CD4-positive, alpha-beta T cell treated with Interleukin-15 for 4 hours (primary cell): ENCODE measurements at places on chromosomes 5 and 9.

GRCh38 chr9:129185991-129186390 is 7.9 kb upstream of the IER5L start:
- DNase-seq, result no peak

DNA sequence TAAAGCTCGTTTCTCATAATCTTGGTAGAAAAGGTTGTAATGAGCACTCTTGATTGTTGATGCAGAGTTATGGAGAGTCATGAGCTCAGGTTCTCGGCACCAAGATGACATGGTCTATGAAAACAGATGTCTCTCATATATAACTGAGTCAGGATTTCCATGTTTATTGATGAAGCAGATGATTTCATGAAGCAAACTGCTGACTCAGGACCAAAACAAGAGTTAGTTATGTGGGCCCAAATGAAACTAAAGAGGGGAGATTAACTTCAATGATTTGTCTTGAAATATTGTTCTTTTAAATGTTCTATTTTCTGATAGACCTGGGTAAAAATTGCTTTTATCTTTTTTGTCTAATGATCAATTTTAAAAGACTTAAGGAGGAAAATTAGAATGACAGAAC is 258.6 kb upstream of the CTNND2 start:
- no peak for DNase-seq

DNA sequence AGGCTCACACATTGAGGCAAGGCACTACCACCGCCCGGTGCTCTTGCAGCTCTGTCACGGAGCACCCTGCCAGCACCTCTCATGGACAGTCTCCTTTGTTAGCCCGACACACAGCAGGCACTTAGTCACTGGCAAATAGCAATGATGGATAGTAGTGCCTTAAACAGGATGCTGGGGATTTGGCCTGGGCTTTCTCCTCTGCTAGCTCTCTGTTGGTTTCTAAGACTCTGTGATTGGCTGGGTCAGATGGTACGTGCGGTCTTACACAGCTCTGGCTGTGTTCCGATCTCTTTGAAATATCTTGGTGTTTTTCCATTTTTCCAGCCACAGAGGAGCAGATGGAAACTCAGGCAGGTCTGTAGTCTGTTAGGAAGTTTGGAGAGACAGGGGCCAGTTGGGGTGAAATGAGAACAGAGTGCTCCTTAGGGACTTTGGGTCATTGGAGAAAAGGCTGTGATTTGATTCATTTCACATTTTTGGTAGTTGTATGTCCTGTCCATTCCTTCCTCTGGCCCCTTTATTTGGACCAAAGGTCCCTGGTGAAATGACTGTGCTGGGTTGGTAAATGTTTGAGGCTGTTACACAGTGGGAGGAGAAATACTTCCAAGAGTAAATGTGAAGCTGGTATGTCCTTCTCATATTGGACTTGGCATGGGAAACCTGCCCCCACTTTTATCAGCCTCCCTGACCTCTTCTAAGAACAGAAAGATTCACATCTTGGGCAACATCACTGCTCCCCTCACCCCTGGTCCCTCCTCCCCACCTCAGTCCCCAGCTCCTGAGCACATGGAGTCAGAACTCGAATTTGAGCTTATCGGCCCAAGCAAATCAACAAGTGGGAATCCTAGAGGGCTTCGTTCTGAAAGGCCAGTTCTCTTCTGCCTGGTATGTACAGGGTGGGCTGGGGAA is 3.4 kb downstream of the SMIM3 start:
- DNase-seq, result no peak

- no peak for DNase-seq
Observed at GRCh38 chr5:150946351-150946905, 41.6 kb upstream of the ZNF300 start.

- no peak for DNase-seq
Observed at GRCh38 chr9:137989999-137990715, 112.6 kb downstream of the CACNA1B start.

- DNase-seq, result no peak
Observed at GRCh38 chr5:113087976-113088514, 111.4 kb downstream of the DCP2 start.

DNA sequence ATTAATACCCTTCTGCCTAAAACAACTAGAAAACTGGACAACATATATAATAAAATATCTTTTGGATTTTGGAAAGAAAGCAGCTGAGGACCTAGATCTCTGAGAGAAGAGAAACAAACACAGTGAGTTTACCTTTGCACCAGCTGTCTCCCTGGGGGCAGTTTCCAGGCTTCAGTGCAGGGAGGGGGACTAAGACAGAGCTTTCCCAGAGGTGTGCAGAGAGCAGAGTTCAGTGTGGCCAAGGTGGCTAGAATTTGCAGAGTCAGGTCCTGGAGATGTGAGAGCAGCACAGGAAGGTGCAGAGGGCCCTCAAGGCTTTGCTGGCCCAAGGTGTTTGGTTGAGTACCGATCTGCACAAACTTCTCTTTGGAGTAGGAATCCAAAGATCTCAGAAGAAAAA is 26.3 kb upstream of the PTPDC1 start:
- DNase-seq, result no peak

DNA sequence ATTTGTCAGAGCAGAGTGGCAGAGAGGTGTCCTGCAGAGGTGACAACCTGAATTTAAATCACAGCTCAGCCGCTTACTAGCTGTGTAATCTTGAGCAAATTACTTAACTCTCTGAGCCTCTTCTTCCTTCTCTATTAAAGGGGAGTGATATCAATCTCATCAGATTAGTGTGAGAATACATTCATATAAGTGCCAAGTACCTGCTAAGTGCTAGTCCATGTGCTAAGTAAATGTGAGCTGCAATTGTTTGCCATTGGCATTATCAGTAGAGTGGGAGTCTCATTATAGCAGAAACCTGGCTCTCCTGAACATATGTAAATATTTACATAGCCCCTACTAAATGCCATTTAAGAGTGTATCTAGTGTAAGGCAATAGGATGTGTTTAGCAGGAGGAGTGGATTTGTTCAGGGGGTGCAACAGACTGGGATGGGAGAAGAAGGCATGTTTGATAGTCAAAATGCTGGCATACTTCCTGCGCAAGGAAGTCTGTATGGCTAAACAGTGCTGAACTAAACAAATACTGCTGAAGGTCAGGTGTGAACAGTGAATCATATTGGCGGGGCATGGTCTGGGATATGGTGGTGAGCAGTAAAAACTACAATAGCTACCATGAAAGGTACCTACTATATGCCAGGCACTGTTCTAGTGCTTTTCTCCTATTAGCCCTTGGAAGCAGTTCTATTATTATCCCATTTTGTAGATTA is 74.5 kb downstream of the F2RL2 start:
- DNase-seq, result no peak

DNA sequence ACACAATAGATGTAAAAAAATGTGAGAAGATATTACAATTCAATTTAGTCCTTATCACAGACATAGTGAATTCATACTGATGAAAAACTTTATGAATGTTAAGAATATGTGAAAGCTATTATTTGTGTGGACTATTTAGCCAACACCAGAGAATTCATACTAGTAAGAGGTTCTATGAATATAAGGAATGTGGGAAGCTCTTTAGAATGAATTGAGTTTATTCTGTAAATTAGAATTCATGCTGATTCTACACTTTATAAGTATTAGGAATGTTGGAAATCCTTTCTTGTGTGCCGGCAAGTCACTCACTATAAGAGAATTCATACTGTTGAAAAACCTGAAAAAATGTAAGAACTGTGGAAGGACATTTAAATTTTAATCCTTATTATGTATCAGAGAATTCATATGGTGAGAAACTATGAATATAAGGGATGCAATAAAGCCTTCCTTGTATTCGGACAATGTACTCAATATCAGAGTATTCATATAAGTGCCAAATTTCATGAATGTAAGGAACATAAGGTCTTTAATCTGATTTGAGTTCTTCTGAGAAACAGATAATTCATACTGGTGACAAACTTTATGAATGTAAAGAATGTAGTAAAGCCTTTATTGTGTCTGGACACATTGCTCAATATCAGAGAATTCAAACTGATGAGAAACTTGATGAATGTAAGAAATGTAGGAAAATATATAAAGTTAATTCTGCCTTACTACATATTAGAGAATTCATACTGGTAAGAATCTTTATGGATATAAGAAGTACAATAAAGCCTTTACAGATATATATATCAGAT is 21.6 kb upstream of the PCDHA1 start:
- DNase-seq, result no peak

DNA sequence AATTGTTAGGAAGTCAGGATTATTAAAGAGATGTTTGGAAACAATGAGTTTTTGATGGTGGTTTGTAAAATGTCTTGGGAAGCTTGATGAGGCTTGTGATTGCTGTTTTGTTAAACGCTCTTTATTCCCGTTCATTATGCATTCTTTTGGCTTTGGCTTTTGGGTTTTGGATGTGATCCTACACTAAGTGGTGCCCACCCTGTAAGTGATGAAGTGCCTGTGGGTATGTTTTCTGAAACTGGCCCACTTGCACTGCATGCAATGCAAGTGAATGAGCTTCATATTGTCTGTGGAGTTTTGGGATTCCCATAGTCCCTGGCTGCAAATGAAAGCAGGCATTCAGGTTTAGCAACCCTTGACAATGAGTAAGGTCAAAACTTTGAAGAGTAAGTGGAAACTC is 1035.5 kb upstream of the WWC1 start:
- no peak for DNase-seq

DNA sequence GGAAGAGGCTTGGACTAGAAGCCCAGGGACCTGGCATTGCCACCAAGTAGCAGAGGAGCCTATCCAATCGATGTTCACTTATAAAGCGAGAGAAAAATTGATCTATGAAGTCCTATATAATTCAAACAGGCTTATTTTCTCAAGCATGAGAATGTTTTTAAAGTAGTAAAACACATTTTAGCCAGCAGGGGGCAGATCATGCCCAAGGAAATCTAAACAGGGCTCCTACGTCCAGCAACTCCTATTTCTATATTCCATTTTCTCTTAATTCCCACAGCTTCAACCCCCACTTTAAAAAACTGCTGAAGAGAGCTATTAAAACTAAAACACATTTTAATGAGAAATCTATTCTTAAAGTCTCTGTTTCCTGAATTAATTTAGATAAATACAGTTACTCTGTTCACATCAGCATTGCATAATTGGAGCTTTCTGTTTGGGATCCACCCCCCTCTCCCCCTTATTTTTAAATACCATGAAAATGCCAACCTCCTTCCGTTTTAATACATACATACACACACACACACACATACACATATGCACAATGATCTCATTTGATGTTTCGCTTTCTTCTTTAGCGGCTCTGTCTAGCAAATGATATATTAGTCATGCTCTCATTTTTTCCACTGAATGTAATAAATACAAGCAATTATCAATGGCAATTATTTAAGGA is 144.9 kb downstream of the MYO10 start:
- DNase-seq, result peak; percentile 26

- DNase-seq, result no peak
Observed at GRCh38 chr9:117375956-117376355, 38.9 kb downstream of the ASTN2 start.

DNA sequence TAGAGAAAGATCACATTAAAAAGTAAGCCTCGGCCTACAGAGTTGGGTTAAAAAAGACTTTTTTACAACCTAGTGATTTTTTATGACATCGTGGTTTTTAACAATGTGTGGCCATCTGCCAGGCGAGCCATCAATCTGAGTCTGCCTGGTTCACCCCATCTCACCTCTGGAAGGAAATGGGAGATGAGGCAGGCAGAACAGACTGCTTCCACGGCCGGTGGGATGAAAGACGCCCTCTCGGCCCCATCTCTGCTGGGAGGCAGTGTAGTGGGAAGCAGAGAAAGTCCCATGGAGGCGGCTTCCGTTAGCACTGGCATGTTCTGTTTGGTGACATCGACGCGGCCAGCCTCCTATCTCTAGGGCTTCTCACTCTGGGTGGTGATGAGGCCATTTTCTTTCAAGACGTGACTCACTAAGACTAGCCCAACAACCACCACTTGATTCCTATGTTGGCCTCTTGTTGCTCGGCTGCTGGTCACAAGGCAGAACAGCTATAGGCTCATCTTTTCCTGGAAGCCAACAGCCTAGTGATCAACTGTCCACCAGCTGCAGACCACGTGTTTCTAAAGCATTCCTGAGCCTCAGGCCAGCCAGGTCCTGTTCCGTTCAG is 132.4 kb upstream of the OTULINL start:
- no peak for DNase-seq

DNA sequence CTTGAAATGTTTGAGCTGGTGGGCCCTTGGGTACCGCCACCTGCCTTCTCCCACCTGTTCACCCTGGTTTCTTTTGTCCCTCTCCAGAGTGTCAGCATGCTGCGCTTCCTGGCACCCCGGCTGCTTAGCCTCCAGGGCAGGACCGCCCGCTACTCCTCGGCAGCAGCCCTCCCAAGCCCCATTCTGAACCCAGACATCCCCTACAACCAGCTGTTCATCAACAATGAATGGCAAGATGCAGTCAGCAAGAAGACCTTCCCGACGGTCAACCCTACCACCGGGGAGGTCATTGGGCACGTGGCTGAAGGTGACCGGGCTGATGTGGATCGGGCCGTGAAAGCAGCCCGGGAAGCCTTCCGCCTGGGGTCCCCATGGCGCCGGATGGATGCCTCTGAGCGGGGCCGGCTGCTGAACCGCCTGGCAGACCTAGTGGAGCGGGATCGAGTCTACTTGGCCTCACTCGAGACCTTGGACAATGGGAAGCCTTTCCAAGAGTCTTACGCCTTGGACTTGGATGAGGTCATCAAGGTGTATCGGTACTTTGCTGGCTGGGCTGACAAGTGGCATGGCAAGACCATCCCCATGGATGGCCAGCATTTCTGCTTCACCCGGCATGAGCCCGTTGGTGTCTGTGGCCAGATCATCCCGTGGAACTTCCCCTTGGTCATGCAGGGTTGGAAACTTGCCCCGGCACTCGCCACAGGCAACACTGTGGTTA is 3.3 kb downstream of the ALDH1B1 start:
- no peak for DNase-seq

GRCh38 chr9:16012621-16013020 is 459.8 kb downstream of the CCDC171 start:
- no peak for DNase-seq

DNA sequence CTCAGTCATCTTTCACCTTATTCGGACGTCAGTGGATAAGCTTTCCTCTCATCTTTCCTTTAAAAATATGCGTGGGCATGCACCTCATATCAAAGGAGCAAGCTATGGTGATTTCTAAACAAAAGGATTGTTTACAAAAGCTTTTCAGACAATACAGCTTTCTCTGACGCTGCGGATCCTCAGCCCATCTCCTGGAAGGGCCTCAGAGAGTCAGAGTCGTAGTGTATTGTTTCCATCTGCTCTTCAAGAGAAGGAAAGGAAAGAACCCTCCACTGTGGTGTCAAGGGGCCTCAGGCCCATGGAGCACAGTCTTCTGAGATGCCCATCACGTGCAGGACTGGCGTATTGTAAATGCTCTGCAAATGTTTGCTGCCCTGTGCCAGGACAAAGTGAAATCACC is 163.4 kb upstream of the MAP1B start:
- DNase-seq, result no peak

- no peak for DNase-seq
Observed at GRCh38 chr5:172941067-172941516, 18.1 kb upstream of the RPL26L1 start.

DNA sequence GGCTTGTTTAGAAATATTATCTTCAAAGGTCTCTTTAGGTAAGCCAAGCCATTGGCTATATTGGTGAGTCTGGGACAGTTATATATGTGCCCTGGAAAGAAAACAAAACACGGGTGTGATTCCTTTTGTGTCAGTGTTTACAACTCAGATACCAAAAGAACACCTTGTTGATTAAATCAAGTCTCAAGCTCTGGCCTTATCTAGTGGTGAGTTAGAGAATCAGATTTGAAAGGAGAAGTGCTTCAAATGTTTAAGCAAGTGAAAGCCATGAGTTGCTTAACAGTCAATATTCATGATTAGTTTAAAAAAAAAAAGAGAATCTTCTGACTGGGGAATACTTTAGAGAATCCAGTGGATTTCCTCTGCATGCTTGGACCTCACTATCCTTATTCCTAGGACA is 68.3 kb downstream of the IQGAP2 start:
- peak; percentile 21 for DNase-seq
